ENCODE measurements at places on chromosomes 3 and 15.

DNA sequence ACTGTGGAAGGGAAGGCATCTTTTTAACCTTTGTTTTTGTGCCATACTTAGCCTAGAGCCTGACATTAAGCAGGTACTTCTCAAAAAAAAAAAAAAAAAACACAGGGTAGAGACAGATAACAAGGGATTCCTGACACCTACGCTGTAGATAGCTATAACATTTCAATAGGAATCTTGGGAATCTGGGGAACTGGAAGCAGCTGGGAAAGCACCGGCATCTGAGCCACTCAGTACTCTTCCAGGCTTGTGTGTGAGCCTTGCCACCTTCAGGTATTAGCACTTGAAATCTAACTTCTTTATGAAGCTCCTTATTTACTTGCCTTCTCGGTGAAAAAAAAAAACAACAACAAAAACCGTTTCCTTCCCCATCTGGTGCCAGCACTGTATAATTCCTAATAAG lies 46.8 kb downstream of the PIK3CA start:
- no peak for DNase-seq

DNA sequence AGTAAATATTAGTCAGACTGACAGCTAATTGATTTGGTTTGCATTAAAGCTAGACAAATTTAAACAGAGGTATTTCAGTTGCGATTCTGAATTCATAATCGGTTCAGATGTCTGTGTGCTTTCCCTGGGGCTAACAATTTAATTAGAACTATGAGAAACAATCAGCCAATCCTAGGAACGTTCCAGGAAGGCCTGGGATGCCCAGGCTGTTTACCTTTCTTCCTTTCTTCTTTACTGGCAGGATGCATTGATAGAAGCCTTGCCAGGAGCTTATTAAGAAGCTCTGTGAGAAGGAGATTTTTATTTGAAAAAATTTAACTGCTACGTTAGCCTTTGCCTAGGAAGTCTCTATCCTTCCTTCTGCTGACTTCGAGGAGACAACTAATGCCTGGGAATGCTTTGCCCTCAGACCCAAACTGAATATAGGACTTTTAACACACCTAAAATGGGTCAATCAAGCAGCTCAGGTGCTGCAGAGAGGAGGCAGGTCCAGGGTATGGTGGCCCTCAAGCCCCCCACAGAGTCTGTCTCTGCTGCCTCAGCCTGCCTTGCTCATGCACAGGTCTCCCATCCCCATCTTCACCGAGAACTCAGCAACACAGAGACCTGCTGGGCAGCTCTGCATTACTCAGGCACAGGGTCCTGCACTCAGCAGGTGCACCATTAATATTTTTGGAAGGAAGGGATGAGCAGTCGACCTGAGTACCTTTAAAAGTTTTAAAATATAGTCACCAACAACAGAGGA lies 48.5 kb downstream of the PCSK6 start:
- DNase-seq, result no peak

- no peak for DNase-seq
Observed at GRCh38 chr3:120820748-120821147, 78.2 kb downstream of the GTF2E1 start.

DNA sequence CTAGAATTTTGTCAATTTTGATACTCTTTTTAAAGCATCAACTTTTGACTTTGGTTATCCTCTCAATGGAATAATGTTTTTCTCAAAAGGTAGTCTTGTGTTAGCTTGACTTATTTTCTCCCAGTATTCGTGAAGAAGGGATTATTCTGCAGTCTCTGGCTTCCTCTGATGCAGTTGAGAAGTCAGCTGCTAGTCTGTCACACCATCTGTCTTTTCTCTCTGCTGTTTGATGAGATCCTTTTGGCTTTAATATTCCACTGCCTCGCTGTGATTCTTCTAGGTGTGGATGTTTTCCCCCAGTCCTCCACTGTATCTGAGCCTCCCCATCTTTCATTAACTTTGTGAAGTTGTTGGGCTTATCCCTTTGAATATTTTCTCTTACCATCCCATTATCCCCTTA lies 141.0 kb downstream of the WDR72 start:
- no peak for DNase-seq

DNA sequence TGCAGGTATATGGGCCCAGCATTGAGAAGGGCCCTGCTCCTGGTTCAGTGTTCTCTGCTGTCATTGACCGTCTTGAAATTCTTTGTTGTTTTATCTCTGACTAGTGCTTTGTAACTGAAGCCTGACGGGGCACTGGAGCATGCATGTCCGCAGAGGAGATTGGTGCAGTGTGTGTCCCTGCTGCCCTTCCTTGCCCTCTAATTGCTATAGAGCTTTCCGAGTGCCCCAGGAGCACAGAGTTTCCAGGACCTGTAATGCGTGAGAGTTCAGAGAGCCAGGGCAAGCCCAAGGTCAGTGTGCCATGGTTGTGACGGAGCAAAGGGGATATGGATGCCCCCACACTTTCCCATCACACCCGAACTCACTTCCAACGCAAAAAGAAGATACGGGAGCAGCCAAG lies 174.3 kb upstream of the UBE3A start:
- no peak for DNase-seq
